Pulmonary artery endothelial cell (primary cell): ENCODE measurements at places on chromosomes 7 and 10. TPM values are rescaled to one million over a fixed set of nuclear protein-coding genes. Genes with fewer than 3 reads are reported as not detected.

DNA sequence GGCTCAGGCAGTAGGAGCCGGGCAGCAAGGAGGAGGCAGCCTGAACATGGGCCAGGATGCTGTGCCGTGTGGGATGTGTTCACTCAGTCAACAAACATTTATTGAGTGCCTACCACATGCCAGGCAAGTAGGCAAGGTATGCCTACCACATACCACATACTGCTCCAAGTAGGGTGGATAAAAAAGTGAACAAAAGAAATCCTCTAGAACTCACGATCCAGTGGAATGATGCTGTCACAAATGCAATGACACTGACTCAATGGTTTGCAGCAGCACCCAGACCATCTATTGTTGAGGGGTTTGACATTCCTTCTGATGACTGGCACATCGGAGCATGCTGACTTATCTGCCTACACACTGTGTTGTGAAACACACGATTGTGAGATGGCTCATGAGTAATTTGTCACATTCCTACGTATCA, 413.5 kb downstream of the NRG3 start:
- no peak for DNase-seq

GRCh38 chr7:36278620-36279172, 111.0 kb upstream of the ANLN start:
- DNase-seq: no peak

GRCh38 chr7:91251877-91252276, 12.4 kb upstream of the FZD1 start:
- no peak for DNase-seq

DNA sequence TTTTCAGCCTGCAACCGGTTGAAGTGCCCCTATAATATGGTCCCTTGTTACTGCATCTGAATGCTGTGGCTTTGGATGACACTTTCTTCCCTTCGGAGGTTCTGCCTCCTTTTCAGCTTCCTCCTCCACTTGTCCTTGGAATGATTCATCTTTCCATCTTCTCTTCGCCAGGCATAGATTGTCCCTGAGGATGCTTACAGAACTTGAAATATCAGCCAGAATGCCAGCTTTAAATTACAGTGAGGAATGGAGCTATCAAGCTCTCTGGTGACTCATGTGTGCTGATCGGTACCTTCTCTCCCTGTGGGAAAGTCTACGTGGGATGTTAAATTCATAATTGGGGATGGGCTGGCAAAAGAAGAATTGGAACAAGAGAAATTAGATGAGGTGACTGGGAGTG, 45.9 kb upstream of the PDK4 start:
- no peak for DNase-seq

GRCh38 chr7:2791390-2791789, 52.7 kb downstream of the GNA12 start:
- no peak for DNase-seq

DNA sequence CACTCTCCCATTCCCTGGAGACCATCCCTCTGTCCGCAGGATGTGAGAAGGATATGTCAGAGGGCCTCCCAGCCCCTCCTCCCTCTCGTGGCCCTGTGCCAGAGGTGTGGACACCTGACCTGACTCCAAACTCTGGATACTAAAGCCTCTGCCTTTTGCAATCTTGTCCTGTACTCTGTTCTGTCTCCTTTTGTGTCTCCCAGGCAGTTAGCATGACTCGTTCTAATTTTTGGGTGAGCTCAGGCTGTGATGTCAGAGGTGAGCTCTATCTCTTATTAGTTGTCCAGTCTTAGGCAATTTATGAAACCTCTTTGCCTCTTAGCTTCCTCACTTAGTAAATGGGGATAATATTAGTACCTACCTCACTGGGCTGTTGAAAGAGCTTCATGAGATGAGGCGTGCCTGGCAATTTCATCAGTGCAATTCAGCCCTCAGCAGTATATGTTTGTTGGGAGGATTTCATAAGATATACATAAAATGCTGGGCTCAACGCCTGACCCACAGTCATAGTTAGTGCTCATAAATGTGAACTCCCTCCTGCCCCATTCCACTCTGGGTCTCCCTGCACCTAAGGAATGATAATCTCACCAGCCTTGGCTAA, 10.9 kb downstream of the MARVELD1 start:
- no peak for DNase-seq

- no peak for DNase-seq
Measured at GRCh38 chr7:29848941-29849340, 42.6 kb downstream of the WIPF3 start.

DNA sequence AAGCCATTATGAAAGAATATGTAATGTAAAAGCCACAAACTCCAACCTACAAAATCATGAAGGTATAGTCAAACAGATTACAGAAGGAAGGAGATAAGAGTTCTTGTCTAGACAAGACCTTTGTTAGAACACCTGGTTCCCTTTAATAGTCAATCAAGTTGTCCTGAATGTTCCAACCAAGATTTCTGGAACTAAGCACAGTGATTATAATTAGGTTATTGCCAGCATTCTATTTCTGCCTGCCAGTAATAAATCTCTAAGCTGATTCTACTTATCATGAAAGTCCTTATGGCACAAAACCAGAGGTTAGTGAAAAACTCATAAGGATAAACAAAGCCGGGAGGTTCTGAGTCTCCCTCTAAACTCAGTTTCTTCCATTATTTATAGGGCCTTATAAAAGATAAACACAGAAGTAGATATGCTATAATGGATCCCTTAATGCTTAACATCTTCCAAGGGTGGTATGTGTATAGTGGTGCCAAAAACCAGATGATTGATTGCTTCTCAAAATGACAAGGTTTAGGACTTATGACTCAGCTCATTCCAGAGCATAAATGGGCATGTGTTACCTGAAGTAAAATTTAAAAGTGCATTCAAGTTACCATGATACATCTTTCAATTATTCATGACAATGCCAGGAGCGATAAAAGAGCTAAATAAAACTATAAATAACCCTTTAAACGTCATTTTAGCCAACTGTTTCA, 237.2 kb downstream of the CSTF2T start:
- DNase-seq: no peak

- DNase-seq: no peak
Measured at GRCh38 chr7:20828947-20829346, 42.3 kb upstream of the SP8 start.

GRCh38 chr10:75040576-75040975, 70.9 kb upstream of the SAMD8 start:
- DNase-seq: no peak

- no peak for DNase-seq
Measured at GRCh38 chr7:120421151-120421651, 148.2 kb downstream of the KCND2 start.

DNA sequence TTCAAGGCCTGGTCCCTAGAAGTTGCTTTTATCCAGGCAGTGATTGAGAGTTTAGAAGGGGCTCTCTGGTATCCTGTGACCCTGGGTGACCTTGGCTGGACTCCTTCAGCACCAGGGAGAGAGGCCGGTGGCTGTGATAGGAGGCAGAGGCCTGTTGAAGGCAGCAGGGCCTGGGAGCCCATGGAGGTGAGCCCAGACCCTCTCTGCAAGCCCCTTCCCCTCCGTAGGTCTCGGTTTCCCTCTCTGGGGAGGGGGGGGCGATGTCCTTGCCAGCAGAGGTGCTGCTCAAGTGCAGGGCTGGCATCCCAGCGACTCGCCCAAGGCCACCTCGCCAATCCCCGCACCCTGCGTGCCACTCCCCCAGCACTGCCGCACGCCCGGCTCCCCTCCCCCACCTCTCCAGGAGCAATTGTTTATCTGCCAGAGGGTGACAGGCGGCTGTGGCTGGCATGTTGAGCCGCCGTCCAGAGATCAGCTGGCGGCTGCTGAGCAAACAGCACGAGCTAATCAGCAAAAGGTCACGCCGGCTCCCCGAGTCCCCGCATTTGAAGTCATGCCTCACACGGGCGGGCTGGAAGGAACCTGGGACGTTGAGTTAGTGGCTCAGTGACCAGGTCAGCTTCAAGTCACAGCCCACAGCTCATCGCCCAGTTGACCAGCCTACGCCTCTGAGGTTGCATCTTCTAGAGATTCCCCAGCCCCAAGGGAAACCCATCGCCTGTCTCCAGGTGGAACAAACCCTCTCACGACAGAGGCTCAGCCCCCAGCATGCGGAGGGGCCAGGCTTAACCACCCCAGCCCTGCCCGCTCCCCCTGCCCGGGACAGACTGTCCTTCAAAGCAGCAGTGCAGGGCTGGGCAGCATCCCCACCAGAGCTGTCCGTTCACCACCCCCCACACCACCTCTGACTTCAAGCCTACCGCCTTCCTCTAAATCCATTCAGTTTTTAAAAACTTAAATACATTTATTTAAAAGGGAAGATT, 43.7 kb downstream of the ELFN1 start:
- no peak for DNase-seq

- DNase-seq: no peak
Measured at GRCh38 chr10:28620251-28620650, 57.1 kb upstream of the BAMBI start.

GRCh38 chr10:73800560-73801252, 10.7 kb downstream of the NDST2 start:
- no peak for DNase-seq

- no peak for DNase-seq
Measured at GRCh38 chr10:98357194-98357822, 57.7 kb downstream of the PYROXD2 start.

The TCAF2 gene
- total RNA-seq: 7.1 and 16.3 TPM in 2 replicates

The PPP1R17 gene
- total RNA-seq: not detected in 2 replicates
